NCI-H446 (cell line): ENCODE measurements at places on chromosomes 1 and 21.

DNA sequence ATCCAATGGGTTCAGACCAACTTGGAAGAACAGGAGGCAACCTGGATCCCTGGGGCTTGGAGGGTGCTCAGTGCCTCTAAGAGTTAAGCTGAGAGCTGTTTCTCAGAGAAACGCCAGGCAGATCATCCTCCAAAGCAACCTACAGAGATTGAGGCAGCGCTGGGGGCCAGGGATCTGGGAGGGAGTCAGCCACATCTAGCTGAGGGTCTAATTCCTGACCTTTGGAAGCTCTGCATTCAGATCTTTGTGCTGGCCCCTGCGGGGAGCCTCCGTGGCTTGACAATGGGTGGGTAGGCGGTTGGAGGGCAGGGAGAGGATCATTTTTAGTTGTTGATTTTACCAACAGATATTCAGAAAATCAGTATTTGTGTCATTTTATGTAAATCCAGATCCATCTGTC lies 79.3 kb downstream of the DDX20 start:
- DNase-seq: no peak

- DNase-seq: no peak
Observed at GRCh38 chr1:219227360-219228057, 53.8 kb downstream of the LYPLAL1 start.

GRCh38 chr1:14745789-14746188 lies 147.3 kb downstream of the KAZN start:
- DNase-seq: no peak

GRCh38 chr1:41752514-41753170 lies 166.1 kb downstream of the HIVEP3 start:
- no peak for DNase-seq

GRCh38 chr1:182608845-182609610 lies 4.8 kb upstream of the RGS16 start:
- DNase-seq: no peak

- no peak for DNase-seq
Observed at GRCh38 chr21:37827913-37828312, 88.3 kb downstream of the KCNJ6 start.

DNA sequence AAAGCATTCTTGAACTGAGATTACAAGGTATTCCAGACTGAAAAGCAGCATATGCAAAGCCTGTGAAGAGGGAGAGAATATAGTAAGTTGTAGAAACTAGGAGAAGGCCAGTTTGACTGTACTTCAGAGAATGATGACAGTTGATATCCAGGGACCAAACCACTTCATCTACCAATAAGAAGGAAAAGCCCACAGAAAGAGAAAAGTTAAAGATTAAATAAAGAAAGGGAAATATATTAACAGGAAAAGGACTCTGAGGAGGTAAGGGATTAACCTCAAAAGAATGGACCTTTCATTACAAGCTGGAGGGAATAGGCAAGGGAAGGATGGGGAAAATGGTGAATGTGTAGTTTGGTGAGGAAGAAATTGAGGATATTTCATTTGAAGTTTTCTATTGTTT lies 180.2 kb upstream of the CACYBP start:
- DNase-seq: no peak

- no peak for DNase-seq
Observed at GRCh38 chr1:205936846-205937586, 6.2 kb downstream of the SLC26A9 start.

DNA sequence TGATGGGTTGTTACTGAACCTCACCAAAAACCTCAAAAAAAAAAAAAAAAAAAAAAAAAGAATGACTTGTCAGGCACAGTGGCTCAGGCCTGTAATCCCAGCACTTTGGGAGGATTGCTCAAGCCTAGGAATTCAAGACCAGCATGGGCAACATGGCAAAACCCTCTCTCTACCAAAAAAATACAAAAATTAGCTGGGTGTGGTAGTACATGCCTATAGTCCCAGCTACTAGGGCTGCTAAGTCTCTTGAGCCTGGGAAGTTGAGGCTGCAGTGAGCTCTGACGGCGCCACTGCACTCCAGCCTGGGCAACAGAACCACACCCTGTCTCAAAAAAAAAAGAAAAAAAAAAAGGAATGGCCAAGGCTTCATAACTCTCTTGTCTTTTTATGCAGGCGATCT lies 11.1 kb downstream of the CHAF1B start:
- DNase-seq: no peak

DNA sequence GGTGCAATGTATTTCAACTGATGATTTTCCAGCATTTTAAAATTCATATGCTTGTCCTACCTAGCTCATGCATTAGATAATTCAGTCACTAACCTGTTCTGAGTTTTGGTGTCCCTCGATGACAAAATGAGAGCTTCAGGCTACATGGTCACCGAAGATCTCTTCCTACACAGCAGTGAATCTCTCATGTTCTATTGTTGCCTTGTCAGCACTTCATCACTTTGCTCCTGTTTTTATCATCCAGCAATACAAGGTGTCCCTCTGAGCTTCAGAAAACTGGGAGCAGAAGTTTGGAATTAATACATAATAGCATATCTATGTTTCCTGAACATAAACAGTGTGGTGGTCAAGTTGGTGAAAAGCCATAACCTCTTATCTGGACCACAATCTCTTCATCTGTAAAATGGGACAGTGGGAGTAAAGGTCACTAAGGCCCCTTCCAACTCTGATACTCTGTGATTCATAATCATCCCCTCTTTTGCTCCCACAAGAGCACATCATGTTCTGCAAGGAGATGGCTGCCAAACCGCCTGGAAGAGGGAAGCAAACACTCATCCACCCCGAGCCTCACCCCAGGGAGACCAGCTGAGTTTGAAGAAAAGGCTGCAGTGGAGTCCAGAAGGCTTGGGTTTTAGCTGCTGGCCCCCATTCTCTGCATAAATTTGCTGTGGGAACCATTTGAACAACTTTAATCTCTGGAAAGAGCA lies 137.9 kb upstream of the F3 start:
- no peak for DNase-seq

GRCh38 chr1:158327481-158327880 lies 3.9 kb downstream of the CD1B start:
- no peak for DNase-seq

- DNase-seq: no peak
Observed at GRCh38 chr1:217274416-217274815, 356.5 kb downstream of the GPATCH2 start.

- no peak for DNase-seq
Observed at GRCh38 chr1:89550995-89551394, 26.4 kb downstream of the LRRC8B start.

DNA sequence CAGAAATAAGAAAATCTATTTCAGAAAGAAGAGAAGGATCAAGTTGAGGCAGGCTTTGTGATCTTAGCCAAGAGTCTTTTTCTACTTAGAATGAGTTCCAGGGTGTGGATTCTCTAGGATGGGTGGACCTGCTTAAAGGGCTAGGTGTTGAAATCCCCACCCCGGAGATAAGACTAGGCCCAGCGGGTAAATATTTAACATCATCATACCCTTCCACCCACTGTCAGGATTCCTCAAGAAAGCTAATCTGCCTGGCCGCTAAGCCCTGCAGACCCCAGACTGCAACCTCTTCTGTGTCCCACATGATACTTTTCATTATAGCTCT lies 5.8 kb downstream of the IGSF9 start:
- DNase-seq: no peak

DNA sequence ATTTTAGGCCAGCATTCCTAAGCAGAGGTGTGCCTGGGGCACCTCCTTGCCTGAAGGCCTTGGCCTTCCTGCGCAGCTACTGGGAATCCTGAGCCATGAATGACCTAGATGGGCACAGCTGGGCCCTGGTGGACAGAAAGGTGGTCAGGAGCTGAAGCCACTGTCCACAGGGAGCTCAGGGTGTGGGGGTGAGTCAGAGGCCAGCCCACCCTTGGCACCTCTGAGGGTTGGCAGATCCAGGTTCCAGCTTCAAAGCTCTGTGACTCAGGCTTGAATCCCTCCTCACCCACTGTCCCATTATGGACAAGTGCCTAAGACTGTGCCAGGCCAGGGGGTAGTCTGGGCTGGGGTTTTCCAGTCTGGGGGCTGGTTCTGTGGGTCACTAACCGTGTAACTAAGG lies 6.4 kb upstream of the EDN2 start:
- no peak for DNase-seq

DNA sequence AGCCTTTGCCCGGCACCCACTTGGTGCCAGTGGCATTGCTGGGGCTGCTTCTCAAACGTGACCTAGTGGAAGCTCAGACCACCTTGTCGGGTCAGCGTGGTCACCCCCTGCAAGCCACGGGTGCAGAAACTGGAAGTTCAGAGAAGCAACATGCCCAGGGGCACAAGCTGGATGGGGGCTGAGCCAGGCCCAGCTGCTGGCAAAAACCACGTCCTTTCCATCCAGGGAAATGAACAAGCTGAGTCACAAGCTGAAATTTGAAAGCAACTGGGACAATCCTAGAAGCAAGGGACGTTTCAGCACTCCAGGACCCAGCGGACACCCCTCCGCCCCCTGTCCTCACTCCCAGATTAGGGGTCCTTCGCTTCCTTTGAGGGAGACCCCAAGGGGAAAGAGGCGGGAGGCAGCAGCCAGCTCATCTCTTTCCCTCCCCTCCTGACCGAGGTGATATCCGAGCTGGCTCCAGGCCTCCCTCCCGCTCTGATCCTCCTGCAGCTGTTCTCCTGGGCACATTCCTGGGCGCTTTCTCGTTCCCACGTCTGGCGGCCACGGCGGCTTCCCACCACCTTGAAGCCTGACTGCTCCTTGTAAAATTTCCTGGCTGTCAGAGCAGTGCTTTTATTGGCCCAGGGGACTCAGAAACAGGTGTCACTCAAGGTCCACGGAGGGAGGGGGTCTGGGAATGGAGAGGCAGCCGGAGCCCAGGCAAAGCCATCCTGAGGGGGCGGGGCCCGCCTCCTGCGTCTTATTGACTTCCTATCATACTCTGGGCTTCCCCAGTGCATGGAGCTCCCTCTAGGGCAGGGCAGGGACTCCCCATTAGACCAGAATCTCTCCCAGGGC lies 62.8 kb downstream of the PAX7 start:
- no peak for DNase-seq

DNA sequence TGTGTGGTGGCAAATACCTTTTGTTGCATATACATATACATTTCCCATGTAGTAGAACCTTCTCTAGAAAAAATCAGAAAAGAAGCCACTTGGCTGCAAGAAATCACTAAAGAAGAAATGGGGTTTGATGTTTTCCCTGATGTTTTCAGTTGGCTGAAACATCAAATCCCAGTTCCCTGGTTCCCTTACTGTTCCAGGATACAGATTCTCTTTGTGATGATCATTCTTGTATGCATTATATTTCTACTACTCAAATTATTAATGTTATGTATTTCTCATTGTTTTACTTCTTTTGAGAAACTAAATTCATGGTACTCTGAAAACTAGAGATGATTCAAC lies 7.6 kb downstream of the RNU1-2 start:
- no peak for DNase-seq
